Forelimb muscle (tissue), 1 donor: ENCODE measurements at places on chromosomes 2 and 18.

GRCh38 chr18:7924616-7925015 lies 357.5 kb downstream of the PTPRM start:
- DNase-seq, result no peak

DNA sequence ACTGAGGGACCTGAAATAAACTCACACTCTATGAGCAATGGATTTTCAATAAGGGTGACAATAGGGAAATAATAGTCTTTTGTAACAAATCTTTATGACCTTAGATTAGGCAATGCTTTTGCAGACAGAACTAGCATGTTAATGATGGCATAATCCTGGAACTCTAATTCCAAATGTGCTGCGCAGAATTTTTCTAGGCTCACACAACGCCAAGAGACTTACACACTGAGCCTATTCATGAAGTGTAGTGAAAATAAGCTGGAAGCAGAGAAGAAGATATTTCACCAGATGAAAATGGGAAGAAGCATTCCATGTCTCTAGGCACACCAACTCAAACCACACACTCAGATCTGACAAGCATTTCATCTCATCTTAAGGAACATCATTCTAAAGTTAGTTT lies 178.5 kb downstream of the L3MBTL4 start:
- DNase-seq, result no peak

DNA sequence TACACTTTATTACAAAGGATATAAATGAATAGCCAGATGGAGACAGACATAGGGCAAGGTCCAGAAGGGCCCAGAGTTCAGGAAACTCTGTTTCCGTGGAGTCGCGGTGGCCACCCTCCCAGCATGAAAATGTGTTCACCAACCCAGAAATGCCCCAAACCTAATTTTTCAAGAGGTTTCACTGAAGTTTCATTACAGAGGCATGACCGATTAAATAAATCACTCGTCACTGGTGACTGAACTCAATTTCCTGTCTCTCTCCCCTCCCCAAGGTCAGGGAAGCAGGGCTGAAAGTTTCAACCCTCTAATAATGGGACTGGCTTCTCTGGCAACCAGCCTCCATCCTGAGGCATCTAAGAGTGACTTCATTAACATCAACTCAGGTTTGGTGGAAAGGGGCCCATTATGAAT lies 22.4 kb downstream of the USP40 start:
- no peak for DNase-seq

DNA sequence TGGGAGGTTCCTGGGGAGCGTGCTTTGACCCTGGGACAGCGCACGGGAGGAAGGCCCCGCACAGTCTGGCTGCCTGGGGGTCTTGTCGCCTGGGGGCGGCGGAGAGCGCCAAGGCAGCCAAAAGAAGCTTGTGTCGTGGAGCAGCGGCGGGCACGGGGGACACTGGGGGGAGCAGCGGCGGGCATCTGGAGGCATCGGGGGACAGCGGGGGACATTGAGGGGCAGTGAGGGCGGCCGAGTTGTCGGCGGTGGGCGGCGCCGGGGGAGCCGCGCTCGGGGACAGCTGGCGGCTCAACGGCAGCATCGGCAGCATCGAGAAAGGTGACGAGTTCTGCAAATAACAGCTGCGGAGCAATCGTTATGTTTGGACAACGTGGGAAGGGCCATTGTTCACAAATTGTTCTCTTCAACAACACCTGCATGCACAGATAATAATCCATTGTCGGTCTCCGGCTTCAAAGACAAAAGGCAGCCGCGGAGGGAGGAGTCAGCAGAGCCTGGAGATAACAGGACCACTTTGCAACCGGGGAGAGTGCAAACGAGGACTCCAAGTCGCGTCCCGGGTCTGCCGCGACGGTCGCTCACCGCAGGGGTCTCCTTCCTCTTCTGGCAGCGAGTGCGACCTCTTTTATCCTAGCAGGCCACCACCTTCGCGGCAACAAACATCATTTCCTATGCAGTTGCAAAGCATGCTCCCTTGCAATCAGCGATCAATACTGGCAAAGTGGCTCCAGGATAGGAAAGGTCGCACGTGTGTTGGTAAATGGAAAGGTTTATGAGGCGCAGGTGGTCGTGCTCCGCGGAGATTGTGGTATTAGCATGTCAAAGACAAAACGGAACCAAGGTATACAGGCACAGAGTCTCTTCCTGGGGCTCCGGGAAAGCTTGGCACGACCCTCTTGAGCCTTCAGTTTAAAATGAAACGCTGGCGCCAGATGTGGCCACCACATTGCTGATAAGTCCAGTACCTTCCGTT lies 132.3 kb upstream of the DLX2 start:
- no peak for DNase-seq

- no peak for DNase-seq
Measured at GRCh38 chr2:239455436-239456203, 54.8 kb upstream of the HDAC4 start.

DNA sequence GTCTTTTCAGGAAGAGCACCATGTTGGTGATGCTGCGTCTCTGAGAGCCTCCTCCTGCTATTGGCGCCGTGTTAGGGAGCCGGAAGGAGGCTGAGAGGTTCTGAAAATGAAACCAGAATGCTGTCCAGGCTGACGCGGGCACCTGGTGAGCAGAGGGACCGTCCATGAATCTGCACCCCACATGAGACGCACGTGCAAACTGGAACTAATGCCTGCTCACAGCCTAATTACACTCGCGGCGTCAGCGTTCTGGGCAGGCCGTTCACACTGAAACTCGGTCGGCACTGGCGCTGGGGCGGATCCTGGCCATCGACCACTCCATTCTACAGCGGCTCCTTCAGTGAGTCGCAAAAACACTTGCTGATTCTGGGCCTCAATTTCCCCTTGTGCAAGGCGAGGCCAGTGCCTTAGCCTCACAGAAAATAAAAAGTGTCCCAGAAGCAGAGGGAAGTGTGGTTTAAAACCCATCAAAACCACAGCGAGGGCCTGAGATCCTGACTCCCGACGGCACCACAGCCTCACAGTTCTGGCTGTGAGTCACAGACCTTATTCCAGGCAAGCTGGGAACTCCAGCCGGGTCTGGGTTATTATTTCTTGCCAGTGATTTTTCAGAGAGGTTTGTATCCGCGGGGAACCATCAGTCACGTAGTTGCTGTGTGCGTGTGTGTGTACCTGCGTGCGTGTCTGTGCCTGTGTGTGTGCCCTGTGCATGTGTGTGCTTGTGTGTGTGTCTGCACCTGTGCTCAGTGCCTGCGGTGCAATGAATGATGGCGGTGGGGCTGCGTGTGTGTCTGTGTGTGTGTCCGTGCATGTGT lies 49.1 kb upstream of the CTDP1 start:
- no peak for DNase-seq
